ENCODE measurements at places on chromosomes 4 and X.
A peak's percentile ranks its signal among the peaks of the same experiment; 100 is the strongest.

GRCh38 chr4:151417164-151417571, 8.2 kb downstream of the FHIP1A start:
- no peak for DNase-seq
- no peak overlapping the region for H3K4me3 ChIP-seq
- H3K4me1 ChIP-seq: no peaks in the 10 kb centered on the region
- no peak overlapping the region for H3K27ac ChIP-seq
- H3K36me3 ChIP-seq: no peaks in the 10 kb centered on the region

- no peak for DNase-seq
- no peak overlapping the region for H3K4me3 ChIP-seq
- no peaks in the 10 kb centered on the region for H3K4me1 ChIP-seq
- no peak overlapping the region for H3K27ac ChIP-seq
- H3K27me3 ChIP-seq: no peaks in the 10 kb centered on the region
Observed at GRCh38 chr4:90951037-90951436, 823.8 kb downstream of the CCSER1 start.

GRCh38 chr4:8553991-8554405, 26.2 kb upstream of the GPR78 start:
- no peaks in the 10 kb centered on the region for H3K36me3 ChIP-seq
- H3K27me3 ChIP-seq: peaks cover 2% of the 10 kb centered on the region
- no peaks in the 10 kb centered on the region for H3K4me1 ChIP-seq
- DNase-seq: no peak

- no peaks in the 10 kb centered on the region for H3K36me3 ChIP-seq
- no peak overlapping the region for H3K27ac ChIP-seq
- peaks cover 6% of the 10 kb centered on the region for H3K27me3 ChIP-seq
- H3K4me3 ChIP-seq: no peak overlapping the region
- peaks cover under 1% of the 10 kb centered on the region for H3K4me1 ChIP-seq
Observed at GRCh38 chr4:89889289-89889688, 5.4 kb upstream of the MMRN1 start.

- H3K27ac ChIP-seq: no peak overlapping the region
- no peaks in the 10 kb centered on the region for H3K4me1 ChIP-seq
- H3K27me3 ChIP-seq: no peaks in the 10 kb centered on the region
- H3K36me3 ChIP-seq: no peaks in the 10 kb centered on the region
- no peak overlapping the region for H3K4me3 ChIP-seq
Observed at GRCh38 chr4:176920694-176921093, 128.0 kb upstream of the VEGFC start.

DNA sequence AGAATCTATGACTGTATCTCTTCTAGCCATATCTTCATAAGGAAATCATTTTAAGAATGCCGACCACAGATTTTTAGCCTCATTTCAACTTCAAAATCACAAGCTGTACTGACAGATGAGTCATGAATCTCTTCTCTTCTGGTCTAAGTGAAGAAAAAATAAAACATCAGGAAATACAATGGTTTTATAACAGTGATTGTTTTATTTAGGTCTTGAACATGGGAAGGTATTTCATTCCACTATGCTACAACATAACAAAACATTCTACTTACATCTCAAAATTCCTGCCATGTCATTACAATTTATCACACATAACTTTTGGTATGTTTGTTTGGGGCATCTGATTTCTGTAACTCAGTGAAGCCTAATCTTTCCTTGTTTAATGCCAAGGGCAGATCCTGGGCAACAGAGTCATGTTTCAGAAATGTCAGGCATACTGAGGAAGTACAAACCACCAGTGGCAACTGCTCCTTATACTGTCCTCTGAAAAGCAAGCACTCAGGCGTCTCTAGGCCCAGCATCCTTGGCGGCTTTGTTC, 325.0 kb downstream of the PDHA2 start:
- H3K4me3 ChIP-seq: no peak overlapping the region
- no peaks in the 10 kb centered on the region for H3K27me3 ChIP-seq
- no peaks in the 10 kb centered on the region for H3K36me3 ChIP-seq
- no peak overlapping the region for H3K27ac ChIP-seq
- no peaks in the 10 kb centered on the region for H3K4me1 ChIP-seq

GRCh38 chrX:30301963-30302362, 7.2 kb downstream of the NR0B1 start:
- H3K4me3 ChIP-seq: no peak overlapping the region
- no peak overlapping the region for H3K27ac ChIP-seq
- DNase-seq: no peak
- H3K4me1 ChIP-seq: no peaks in the 10 kb centered on the region
- H3K27me3 ChIP-seq: peaks cover 4% of the 10 kb centered on the region

DNA sequence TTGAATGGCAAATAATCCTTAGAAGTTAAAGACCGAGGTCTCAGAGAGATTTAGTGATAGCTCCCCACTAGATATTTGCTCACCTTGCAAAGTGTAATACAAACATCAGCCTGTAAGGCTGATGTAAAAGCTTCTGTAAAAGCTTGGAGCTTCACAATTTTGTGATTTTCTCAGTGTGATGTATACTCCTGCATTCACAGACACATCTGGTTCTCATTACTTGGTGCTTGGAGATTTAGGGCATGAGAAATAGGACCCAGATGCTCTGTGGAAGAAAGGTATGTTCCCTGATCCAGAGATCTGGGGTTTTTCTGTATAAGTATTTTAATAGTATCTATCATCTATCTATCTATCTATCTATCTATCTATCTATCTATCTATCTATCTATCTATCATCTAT, 1664.3 kb downstream of the C4orf33 start:
- no peak overlapping the region for H3K4me3 ChIP-seq
- H3K36me3 ChIP-seq: no peaks in the 10 kb centered on the region
- H3K27ac ChIP-seq: no peak overlapping the region
- H3K27me3 ChIP-seq: no peaks in the 10 kb centered on the region
- no peaks in the 10 kb centered on the region for H3K4me1 ChIP-seq

DNA sequence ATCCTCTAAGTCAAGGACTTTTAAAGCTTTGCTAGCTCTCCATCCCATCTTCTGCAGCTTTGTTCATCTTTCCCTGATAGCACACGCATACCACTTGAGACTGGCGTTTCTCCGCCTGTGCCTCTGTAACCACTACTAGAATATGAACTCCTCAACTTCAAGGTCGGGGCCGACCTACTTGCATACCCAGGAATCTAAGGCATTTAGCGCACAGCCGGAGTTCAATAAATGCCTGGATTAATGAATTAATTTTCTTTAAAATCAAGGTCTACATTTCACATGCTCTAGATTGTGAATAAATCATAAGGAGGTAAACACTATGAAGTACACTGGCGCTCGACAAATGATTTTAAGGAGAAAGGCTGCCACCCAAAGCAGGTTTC, 89.3 kb downstream of the HNRNPD start:
- no peaks in the 10 kb centered on the region for H3K27me3 ChIP-seq
- peaks cover 21% of the 10 kb centered on the region for H3K4me1 ChIP-seq
- H3K27ac ChIP-seq: peak overlapping the region; percentile 77
- H3K4me3 ChIP-seq: peak overlapping the region; percentile 83
- H3K36me3 ChIP-seq: no peaks in the 10 kb centered on the region

DNA sequence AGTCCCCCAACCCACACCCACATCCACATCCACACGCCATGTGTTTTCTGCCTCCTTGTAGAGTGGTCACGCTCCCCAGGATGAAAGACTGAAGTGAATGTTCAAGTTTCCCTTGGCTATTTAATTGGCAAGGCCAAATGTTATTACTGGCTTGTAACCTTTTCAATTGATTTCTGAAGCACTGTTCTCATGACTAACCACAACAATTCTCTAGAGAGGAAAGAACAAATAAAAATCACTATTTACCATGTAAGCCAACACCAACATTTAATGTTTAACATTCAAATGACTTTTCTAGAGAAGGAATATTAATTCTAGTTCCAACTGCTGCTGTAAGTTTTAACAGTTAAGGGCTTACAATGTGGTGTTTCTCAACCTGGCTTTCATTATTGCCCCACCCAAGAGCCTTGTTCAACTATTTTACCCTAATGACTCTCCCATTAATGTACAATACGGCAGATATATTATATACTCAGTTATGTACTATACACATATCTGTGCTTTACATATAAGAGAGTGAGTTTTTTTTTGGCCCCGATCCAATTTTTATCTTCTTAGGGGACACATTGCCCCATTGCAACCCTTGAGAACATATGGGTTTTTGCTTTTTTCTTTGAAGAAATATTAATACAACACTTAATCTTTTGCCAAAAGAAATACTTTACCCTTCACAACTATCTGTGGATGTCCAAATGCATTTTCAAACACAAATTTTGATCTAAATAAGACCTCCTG, 46.5 kb downstream of the RELL1 start:
- DNase-seq: no peak
- no peak overlapping the region for H3K27ac ChIP-seq
- peaks cover 2% of the 10 kb centered on the region for H3K27me3 ChIP-seq
- no peak overlapping the region for H3K4me3 ChIP-seq
- H3K4me1 ChIP-seq: no peaks in the 10 kb centered on the region

Data from activated B cell treated with CpG ODN at 0.5 μM for 24 hours (primary cell).